ENCODE measurements at places on chromosomes 3 and 15.
A peak's percentile ranks its signal among the peaks of the same experiment; 100 is the strongest.

DNA sequence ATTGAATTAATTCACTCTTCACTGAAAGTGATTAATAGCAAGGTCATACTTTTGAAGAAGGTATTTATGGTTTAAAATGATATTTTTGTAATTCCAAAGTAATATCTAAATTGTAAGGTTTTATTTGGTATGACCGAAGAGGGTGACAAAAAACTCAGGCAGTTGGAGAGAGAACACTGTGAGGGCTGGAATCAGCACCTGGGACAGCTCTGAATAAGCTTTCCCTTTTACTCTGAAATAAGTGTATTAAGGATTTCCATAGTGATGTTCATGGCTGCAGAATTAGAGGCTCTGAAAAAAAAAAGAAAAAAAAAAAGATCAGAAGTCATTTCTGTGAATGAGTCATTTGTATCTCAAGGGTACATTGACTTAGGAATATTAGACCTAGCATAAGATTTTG lies 299.5 kb downstream of the IL5RA start:
- H3K36me3 ChIP-seq: no peaks in the 10 kb centered on the region
- DNase-seq: no peak
- H3K27me3 ChIP-seq: no peaks in the 10 kb centered on the region
- no peaks in the 10 kb centered on the region for H3K4me1 ChIP-seq
- H3K27ac ChIP-seq: no peak overlapping the region

DNA sequence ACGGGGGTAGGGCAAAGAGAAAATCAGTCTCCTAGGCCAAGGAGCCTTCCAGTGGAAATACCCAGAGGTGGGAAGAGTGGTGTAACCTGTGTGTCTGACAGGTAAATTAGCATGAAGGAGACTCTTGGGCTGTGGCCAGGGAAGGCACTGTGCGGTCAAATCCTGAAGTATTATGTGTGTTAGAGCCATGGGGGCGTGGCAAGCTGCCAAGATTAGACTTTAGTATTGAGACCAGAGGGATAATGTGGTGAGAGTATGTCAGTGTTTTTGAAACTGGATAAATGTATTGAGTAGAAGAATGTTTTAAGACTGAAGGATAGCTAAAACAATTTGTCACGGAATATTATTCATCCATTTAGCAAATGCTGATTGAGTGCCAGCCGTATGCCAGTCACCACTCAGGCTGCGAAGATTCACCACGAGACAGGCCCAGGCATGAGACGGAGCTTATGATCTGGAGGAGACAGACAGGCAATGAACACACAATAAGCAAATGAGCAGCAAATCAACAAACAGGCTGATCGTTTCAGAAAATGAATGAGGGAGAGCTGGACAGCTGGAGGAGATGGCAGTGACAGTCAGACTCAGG lies 445.9 kb downstream of the MCTP2 start:
- H3K4me3 ChIP-seq: no peak overlapping the region
- H3K4me1 ChIP-seq: no peaks in the 10 kb centered on the region
- peaks cover 12% of the 10 kb centered on the region for H3K27me3 ChIP-seq
- no peak overlapping the region for H3K27ac ChIP-seq
- H3K36me3 ChIP-seq: no peaks in the 10 kb centered on the region

- H3K4me1 ChIP-seq: peaks cover 4% of the 10 kb centered on the region
- no peak overlapping the region for H3K4me3 ChIP-seq
- no peaks in the 10 kb centered on the region for H3K36me3 ChIP-seq
- H3K27ac ChIP-seq: no peak overlapping the region
- no peaks in the 10 kb centered on the region for H3K27me3 ChIP-seq
- no peak for DNase-seq
Observed at GRCh38 chr15:100526027-100526481, 2.7 kb downstream of the CERS3 start.

GRCh38 chr3:67685499-67685898 lies 31.1 kb upstream of the SUCLG2 start:
- no peak for DNase-seq
- H3K4me3 ChIP-seq: peak overlapping the region; percentile 58
- H3K36me3 ChIP-seq: peaks cover 12% of the 10 kb centered on the region
- peaks cover 26% of the 10 kb centered on the region for H3K4me1 ChIP-seq
- H3K27ac ChIP-seq: peak overlapping the region; percentile 71

DNA sequence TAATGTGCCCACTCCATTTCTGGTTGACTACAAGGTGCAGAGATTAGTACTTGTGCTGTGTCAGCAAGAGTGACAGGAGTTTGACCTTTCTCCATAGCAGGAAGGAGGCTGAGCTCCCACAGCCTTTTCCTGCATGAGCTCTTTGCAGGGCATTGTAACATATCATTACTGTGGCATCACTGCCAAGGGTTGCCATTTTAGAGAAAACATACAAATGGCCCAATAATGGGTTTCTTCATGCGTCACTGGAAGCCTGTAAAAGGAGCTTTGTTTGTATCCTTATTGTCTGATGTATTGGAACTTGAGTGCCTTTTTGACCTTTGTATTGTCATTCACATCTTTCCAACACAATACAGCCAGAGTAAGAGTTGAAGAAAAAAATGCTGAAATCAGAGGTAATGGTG lies 323.0 kb upstream of the CDIN1 start:
- H3K27me3 ChIP-seq: no peaks in the 10 kb centered on the region
- no peaks in the 10 kb centered on the region for H3K4me1 ChIP-seq
- no peak overlapping the region for H3K4me3 ChIP-seq
- no peaks in the 10 kb centered on the region for H3K36me3 ChIP-seq

GRCh38 chr3:33865133-33865532 lies 66.7 kb downstream of the PDCD6IP start:
- H3K27me3 ChIP-seq: no peaks in the 10 kb centered on the region
- no peak overlapping the region for H3K4me3 ChIP-seq
- peaks cover 25% of the 10 kb centered on the region for H3K36me3 ChIP-seq
- no peaks in the 10 kb centered on the region for H3K4me1 ChIP-seq
- DNase-seq: no peak

DNA sequence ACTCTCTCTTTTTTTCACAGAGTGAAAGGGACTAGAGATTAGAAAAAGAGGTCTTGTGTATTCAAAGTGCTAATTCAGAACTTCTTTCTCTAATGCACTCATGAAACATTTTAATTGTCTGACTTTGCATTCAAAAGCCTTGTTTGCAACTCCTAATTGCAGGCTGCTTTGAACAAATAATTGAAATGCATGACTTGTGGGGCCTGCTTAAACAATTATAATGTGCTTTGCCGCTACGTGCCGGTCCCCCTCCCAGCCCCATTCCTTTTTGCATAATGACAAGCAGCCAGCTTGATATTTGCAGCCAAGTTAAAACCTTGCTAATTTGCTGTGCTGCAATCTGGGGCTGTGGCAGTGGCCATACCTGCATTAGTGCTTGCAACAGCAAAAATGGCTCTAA lies 114.5 kb downstream of the FOXB1 start:
- no peaks in the 10 kb centered on the region for H3K36me3 ChIP-seq
- H3K27ac ChIP-seq: no peak overlapping the region
- H3K27me3 ChIP-seq: no peaks in the 10 kb centered on the region

DNA sequence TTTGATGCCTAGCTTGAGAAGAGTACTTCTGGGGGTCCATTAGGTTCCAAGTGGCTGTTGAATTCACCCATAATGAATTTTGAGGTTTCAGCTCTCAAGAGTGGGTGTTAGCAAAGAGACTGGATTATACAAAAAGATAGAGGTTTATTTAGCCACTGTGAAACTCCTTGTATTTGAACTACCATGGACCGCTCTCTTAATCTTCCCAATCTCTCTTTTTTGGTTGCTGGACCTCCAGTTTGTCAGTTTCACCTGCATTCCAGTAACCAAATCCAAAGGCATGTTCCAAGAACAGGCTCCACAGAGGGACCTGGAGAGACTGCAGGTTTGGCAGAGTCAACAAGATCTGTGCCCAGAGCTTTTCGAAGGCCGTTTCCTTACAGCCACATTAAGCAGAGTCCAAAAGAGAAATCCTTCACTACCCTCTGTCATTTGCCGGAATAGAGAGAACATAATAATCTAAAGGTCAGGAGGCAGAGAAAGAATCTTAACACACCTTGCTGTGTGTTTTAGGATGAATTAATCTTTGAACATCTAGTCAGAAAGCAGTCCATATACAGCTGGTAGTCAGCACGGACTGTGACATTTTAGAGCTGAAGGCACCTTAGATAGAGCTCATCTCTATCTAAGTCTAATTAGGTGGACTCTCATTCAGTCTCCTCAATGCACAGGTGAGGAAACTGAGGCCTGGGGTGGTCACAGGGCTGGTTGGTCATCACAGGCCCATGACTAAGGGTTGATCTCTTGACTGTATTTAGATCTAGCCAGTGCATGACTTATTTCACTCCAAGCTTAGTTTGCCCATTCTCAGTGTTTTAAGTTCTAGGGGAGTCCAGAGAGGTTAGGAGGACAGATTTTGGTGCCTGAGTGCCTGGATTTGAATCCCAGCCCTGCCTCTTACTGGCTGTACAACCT lies 1.3 kb downstream of the ABHD2 start:
- no peaks in the 10 kb centered on the region for H3K27me3 ChIP-seq
- H3K36me3 ChIP-seq: peaks cover 11% of the 10 kb centered on the region
- DNase-seq: no peak
- H3K4me3 ChIP-seq: no peak overlapping the region

GRCh38 chr15:59587085-59587826 lies 24.3 kb upstream of the GCNT3 start:
- peaks cover 30% of the 10 kb centered on the region for H3K4me1 ChIP-seq
- no peaks in the 10 kb centered on the region for H3K36me3 ChIP-seq
- H3K27ac ChIP-seq: no peak overlapping the region
- no peak overlapping the region for H3K4me3 ChIP-seq

- no peak for DNase-seq
- no peaks in the 10 kb centered on the region for H3K27me3 ChIP-seq
- H3K27ac ChIP-seq: no peak overlapping the region
- H3K36me3 ChIP-seq: no peaks in the 10 kb centered on the region
- no peak overlapping the region for H3K4me3 ChIP-seq
- peaks cover 4% of the 10 kb centered on the region for H3K4me1 ChIP-seq
Observed at GRCh38 chr15:40852529-40852928, 8.7 kb downstream of the SPINT1 start.

DNA sequence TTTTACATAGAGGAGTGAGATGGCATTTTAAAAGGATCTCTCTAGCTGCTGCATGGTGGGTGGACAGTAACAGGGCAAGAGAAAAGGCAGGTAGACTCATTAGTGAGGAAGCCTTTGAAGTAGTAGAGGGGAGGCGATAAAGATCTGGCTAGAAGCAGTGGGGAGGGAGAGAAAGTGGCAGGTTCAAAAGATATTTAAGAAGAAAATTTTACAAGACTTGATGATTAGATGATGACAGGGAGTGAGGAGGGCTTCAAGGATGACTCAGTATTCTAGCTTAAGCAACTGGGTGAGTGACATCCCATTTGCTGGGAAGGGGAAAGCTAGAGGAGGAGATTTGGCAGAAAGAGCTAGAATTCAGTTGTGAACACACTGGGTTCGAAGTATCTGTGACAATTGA lies 3.8 kb upstream of the BRPF1 start:
- H3K36me3 ChIP-seq: peaks cover 4% of the 10 kb centered on the region
- H3K27me3 ChIP-seq: no peaks in the 10 kb centered on the region
- peak overlapping the region; percentile 76 for H3K27ac ChIP-seq
- H3K4me1 ChIP-seq: peaks cover 31% of the 10 kb centered on the region

GRCh38 chr3:195770081-195770840 lies 41.5 kb downstream of the MUC4 start:
- no peaks in the 10 kb centered on the region for H3K4me1 ChIP-seq
- H3K27ac ChIP-seq: no peak overlapping the region
- no peak for DNase-seq
- no peaks in the 10 kb centered on the region for H3K36me3 ChIP-seq
- H3K4me3 ChIP-seq: no peak overlapping the region
- H3K27me3 ChIP-seq: no peaks in the 10 kb centered on the region

- H3K27me3 ChIP-seq: no peaks in the 10 kb centered on the region
- peak overlapping the region; percentile 10 for H3K27ac ChIP-seq
- peak overlapping the region; percentile 2 for H3K4me3 ChIP-seq
- no peak for DNase-seq
- peaks cover 69% of the 10 kb centered on the region for H3K36me3 ChIP-seq
Observed at GRCh38 chr15:60391722-60392315, 6.0 kb downstream of the ANXA2 start.

GRCh38 chr15:90701880-90702630 lies 15.1 kb upstream of the BLM start:
- peaks cover 13% of the 10 kb centered on the region for H3K4me1 ChIP-seq
- H3K27me3 ChIP-seq: no peaks in the 10 kb centered on the region
- DNase-seq: no peak
- H3K4me3 ChIP-seq: no peak overlapping the region

DNA sequence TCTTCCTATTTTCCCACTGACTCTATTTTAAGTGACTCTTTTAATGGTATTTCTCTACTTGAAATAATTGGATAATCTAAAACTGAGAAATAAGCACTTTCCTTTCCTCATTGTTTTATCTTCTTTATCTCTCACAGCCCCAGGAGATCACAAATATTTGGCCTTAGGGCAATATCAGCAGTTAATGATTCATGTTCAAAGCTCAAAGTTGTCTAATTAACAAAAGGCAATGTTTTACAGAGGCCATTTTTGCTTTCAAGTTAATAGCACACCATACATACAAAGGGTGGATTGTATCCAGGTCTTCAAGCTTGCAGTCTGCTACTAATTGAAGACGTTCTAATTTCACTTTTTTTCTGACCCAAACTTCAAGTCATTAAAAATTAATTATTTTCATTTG lies 120.1 kb downstream of the LRRN1 start:
- H3K4me3 ChIP-seq: no peak overlapping the region
- no peak overlapping the region for H3K27ac ChIP-seq
- no peak for DNase-seq
- no peaks in the 10 kb centered on the region for H3K36me3 ChIP-seq
- H3K27me3 ChIP-seq: no peaks in the 10 kb centered on the region

- H3K4me1 ChIP-seq: no peaks in the 10 kb centered on the region
- H3K4me3 ChIP-seq: no peak overlapping the region
- DNase-seq: no peak
Observed at GRCh38 chr3:2656806-2657777, 453.1 kb downstream of the IL5RA start.

DNA sequence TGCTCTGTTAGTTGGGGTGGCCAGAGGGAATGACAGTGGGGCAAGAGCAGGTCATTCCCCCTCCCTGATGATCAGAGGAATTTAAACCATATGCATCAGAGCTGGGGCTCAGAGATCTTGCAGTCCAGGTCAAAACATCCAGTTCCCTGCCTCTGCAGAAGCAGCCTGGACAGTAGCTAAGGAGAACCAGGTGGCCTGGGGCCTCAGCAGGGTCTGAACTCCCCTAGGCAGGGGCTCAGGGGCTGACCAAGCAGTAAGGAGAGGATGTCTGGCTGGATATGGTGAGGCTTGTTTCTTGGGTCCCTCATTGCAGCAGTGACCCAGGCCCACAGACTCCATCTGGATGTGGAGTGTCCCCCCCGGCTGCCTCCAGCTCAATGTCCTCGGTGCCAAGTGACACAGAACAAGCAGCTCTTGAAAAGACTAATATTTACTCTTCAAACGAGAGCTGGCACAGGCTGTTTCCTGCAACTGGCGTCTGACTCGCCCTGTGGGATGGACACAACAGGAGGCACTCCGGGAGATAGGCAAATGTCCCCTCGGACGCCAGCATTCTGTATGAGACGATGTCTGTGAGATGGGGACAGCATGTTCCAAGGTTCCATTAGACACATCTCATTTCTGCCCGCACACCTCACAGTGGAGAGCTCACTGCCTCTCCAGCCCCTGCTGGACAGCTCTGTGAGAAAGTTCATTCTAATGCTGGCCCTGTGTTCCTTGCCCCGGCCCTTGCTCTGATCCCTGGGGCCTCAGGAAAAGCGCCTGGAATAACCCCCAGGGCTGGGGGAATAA lies 37.1 kb downstream of the SEC22C start:
- no peak overlapping the region for H3K4me3 ChIP-seq
- H3K27me3 ChIP-seq: no peaks in the 10 kb centered on the region
- H3K36me3 ChIP-seq: peaks cover 6% of the 10 kb centered on the region
- H3K4me1 ChIP-seq: peaks cover 1% of the 10 kb centered on the region
- no peak for DNase-seq

- DNase-seq: no peak
- no peak overlapping the region for H3K27ac ChIP-seq
- peaks cover 18% of the 10 kb centered on the region for H3K27me3 ChIP-seq
- no peaks in the 10 kb centered on the region for H3K4me1 ChIP-seq
Observed at GRCh38 chr15:34818526-34818925, 23.2 kb upstream of the ACTC1 start.
